ENCODE measurements at places on chromosomes 6 and 20. TPM values are rescaled to one million over a fixed set of nuclear protein-coding genes. Genes with fewer than 3 reads are reported as not detected.

DNA sequence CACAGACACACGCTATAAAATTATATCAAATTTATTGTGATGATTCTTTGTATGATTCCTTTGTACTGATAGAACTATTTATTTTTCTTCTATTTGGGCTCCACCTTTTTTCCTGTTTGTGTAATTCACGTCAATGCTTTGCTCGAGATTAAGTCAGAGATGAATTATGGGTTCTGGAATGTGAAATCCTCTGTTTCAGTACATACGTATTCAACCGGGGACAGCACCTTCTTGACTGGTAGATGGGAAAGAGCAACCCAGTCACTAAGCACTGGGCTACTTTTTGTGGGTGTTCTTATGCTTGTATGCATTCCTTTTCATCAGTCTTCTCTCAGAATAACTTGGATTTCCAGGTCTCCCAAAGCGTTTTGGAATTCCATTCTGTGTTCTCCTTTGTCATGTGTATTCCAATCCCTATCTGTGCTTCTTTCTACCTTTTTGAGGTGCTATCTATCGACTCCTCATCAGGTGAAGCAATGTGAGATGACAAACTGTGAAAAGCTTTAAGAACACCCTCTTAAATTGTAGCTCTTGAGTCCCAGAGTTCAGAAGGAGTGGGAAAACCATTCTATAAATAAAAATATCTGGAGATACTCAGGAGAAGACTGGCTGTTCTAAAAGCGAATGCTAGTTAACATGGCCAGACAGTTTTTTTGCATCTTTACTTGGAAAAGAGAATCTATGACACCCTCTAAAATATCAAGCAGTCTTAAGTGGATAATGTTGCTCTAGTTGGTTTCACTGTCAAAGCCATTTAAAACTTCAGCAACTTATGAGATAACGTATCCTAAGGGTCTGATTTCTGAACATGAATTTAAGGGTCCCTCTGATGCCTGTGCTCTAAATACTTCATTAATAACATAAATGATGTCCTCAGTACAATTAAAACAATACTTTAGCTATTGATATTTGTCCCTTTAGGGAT is 197.7 kb upstream of the PREP start:
- DNase-seq: no peak

GRCh38 chr6:399785-400534 is 8.4 kb downstream of the IRF4 start:
- DNase-seq: no peak

DNA sequence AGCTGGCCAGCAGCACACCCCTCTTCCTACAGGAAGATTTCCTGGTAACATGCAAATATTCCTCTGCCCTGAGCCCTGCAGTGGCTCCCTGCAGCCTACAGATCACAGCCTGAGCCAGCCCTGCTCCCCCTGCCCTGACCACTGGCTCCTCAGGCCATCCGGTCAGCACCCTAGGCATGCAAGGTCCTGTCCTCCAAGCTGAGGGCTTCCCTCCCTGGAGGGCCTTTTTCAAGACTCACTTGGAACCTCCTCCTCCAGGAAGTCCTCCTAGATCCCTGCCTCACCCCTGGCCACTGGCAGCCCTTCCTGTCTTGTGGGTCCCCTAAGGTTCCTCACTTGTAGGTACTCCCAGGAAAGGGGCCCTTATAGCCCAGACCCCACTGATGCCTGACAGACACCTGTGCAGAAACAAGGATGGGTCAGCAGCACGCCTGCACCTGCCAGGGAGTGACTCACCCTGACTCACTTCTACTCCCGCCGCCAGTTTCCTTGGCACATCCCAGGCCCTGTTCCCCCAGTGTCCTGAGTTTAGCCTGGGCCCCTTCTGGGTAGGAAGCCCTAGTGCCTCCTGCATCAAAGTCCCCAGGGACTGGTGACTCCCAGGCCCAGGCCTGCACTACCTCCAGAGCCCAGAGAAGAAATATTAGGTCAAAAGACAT is 3.2 kb downstream of the SLC4A11 start:
- DNase-seq: no peak

- DNase-seq: no peak
Measured at GRCh38 chr20:50885781-50886180, 45.5 kb downstream of the ADNP start.

GRCh38 chr6:44004625-44005506 is 122.4 kb downstream of the MRPL14 start:
- DNase-seq: peak; percentile 61

DNA sequence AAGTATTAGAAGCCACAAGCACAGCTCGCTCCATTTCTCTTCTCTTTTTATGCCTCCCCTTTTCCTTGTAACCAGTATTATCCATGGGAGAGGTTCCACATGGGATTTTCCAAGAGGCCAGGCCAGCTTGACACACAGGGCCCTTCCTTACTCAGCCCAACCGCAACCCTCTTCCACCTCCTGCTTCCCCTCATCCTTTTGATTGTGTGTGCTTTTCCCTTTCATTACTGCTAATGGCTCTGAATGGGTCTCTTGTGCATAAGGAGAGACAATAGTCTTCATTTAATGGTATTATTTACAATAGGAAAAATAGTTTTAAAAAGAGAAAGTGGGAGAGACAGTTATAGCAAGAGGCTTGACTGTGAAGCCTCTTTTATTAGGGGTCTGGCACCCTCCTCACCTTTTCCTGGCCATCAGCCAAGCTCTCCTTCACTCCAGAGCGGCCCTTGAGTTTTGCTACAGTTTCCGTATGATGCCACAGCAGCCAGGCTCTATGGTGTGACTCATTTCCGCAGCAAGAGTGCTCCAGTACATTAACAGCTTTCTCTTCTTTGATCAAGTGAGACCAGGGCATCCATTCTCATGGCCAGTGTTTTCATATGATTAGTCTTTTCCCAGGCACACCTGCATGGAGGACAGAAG is 579.5 kb downstream of the TFAP2B start:
- peak; percentile 61 for DNase-seq

GRCh38 chr6:165922309-165922794 is 245.3 kb downstream of the TBXT start:
- no peak for DNase-seq

GRCh38 chr6:159098636-159099106 is 53.9 kb upstream of the TAGAP start:
- no peak for DNase-seq

DNA sequence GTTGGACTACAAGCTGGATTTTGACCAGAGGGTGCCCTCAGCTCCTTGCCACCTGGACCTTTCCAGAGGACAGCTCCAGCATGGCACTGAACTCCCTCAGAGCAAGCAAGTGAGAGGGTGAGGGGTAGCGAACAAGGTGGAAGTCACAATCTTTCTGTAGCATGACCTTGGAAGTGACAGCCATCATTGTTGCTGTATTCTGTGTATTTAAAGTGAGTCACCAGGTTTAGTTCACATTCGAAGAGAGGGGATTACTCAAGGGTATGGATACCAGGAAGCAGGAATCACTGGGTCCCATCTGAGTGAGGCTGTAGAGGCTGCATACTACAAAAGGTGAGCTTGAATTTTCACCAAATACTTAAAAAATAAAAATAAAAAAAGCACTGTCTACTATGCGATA is 280.0 kb upstream of the SPTLC3 start:
- DNase-seq: no peak

DNA sequence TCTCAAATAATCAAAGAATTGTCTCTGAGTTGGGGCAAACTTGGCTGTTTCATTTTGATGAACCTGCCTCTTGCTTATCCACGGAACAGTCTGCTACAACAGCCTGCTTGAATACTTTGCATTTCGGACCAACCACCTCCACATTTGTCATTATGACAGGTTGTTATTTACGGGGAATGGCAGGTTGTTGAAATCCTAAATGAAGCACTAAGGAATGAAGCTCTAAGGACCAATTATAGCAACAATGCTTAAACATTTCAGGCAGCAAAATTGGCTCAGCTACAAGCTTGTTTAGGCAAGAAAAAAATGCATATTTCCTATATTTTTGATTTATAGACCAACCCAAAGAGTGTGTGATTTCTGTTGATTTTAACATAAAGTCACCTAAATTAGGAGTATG is 84.5 kb downstream of the MAP3K7 start:
- DNase-seq: no peak

GRCh38 chr6:20665290-20665689 is 131.0 kb downstream of the CDKAL1 start:
- DNase-seq: no peak

Gene SLC22A7
- total RNA-seq: not detected

Gene DAAM2
- total RNA-seq: 34.6 TPM

Gene THBS2
- 23.7 TPM for total RNA-seq

All from upper lobe of right lung (tissue), 1 donor.